ENCODE measurements at places on chromosomes 1 and 21.

- DNase-seq: peak; percentile 58
These were observed 74.6 kb downstream of the CAMK2N1 start for GRCh38 chr1:20411196-20411980.

- no peak for DNase-seq
These were observed 2.1 kb upstream of the RAP1GAP start for GRCh38 chr1:21670956-21671902.

- no peak for DNase-seq
These were observed 15.2 kb downstream of the STYXL2 start for GRCh38 chr1:167109125-167109524.

DNA sequence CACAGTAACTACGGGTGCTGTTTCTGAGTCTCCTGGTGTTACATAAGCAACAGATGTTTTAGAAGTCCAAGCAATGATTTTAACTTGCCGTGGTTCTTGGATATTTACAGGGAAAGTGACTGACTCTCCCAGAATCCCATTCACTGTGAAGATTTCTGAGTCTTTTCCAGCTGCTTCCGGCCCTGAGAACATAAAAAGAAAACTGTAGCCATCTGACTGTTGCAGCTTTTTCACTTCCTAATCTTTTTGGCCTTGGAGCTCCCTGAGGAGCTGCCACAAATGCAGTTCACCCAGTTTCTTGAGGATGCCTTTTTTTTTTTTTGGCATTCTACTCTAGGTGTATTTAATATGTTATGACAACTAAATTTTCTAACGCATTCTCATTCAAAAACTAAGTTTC is 13.7 kb downstream of the CD84 start:
- no peak for DNase-seq

DNA sequence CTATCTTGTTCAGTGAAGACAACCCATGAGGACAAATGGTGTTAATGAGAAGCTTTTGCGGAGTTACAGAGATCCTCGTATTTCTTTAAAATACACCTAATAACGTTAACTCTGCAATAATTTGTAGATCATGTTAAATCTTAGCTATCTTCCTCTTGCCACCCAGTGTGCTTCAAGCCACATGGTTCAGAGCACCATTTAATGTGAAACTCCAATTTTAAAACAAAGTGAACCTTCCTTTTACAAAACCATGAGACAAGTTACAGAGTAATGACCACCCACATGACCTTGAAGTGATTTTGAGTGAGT is 1.7 kb upstream of the KCNE2 start:
- no peak for DNase-seq

DNA sequence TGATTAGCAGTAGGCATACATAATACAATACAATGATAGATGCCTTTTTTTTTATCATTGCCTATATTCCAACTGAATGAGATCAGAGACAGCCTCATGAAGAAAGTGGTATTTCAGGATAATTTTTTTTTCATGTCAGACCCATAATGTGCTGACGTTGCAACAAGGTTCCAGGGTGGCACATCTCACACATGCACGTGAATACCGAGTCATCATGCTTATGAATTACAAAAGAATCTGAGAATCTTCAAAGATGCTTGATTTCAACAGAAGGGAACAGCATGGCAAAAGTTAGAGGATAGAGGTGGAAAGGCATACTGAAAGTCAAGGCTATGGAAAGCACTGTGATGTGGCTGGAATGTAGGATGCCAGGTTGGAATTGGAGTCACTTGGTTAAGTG is 5.0 kb upstream of the RNF11 start:
- no peak for DNase-seq

- no peak for DNase-seq
These were observed 70.4 kb upstream of the HMCN1 start for GRCh38 chr1:185663771-185664296.

DNA sequence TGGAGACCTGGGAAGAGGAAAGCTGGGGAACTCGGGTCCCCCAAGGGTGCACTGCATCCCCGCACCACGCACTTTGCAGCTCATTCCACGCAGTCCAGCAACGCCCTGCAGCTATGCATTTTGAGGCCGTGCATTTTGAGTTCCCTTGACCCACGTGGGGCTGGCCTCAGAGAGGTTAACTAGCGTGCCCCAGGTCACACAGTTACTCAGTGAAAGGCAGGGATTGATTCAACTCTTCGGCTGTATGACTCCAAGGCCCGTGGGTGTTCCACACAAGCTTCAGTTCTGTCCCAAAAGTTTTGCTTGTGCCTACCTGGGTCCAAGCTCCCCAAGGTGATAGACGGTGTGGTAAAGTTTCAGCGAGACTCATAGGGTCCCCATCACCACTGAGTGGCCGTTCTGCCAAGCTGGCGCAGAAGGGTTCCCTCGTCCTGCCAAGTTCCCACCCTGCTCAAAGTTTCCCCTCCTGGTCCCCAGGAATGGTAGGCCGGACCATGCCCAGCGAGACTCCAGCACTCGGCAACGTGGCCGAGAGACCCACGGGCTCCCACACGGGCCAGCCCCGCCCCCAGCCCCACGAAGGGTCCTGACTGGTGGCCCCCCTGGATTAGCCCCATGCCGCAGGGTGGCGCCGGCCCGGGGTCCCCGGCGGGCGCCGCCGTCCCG is 611 bp downstream of the HSPG2 start:
- DNase-seq: peak; percentile 48

GRCh38 chr1:40310983-40311642 is 6.0 kb downstream of the COL9A2 start:
- no peak for DNase-seq

- no peak for DNase-seq
These were observed 179.2 kb downstream of the PATJ start for GRCh38 chr1:61921435-61921834.

GRCh38 chr21:43893536-43894205 is 28.6 kb downstream of the AGPAT3 start:
- peak; percentile 72 for DNase-seq

GRCh38 chr1:209896346-209896745 is 41.7 kb upstream of the SYT14 start:
- DNase-seq: no peak

DNA sequence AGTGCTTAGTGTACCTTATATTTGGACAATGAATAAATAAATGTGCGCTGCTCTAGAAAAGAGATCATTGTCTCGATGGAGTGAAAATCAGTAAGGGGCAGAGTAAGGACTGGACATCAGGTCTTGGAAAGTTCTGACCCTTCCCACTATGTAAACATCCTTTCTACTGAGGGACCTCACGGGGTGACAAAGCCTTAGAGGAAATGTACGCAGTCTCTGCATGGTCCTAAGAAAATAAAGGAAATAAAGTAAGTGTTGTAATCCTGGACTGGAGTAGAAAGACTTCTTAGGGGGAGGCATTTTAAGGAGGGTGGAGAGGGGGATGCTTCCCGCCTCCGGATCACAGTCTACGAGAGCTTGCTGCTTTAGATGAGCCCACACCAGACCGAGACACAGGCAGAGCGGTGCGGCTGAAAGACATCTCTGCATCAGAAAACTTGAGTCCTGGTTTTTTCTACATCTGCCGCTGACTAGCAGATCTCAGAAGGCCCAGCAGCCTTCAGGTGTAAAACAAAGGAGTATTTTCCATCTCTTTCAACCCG is 22.3 kb upstream of the GPR137B start:
- no peak for DNase-seq

GRCh38 chr1:17861685-17862084 is 106.6 kb downstream of the ACTL8 start:
- DNase-seq: no peak

DNA sequence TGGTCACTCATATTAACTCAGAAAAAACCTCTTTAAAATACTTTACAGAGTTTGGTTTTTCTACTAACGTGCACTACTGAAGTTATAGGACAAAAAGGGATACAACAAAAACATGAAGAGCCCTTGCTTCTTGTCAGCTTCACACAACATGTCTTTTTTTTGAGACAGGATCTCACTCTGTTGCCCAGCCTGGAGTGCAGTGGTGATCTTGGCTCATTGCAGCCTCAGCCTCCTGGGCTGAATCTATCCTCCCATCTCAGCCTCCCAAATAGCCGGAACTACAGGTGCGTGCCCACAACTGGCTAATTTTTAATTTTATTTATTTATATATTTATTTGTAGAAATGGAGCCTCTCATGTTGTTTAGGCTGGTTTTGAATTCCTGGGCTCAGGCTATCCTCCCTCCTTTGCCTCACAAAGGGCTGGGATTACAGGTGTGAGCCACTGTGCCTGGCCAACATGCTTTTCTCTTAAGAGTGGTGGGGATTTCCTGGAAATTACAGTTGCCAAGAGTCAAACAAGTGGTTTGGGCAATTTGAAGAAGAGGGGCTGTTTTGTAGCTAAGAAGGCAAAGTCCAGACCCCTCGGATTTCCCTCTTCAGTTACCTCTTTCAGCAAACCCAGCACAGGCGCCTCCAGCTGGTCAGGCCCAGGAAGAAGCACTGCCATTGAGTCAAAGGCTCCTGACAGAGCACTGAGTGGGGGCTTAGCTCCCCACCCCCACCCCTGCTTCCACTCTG is 6.4 kb upstream of the SMPDL3B start:
- no peak for DNase-seq

All from activated CD4-positive, alpha-beta T cell treated with anti-CD3 and anti-CD28 coated beads for 36 hours (primary cell).